ENCODE measurements at places on chromosomes 1 and 21. TPM values are rescaled to one million over a fixed set of nuclear protein-coding genes. Genes with fewer than 3 reads are reported as not detected.

The SYPL2 gene
- not detected for total RNA-seq

The TMEM51 gene
- 6.4 TPM for total RNA-seq

The MATN1 gene
- 0.47 TPM for total RNA-seq

The DSCAM gene
- total RNA-seq: 0.33 TPM

The CFAP45 gene
- 0.40 TPM for total RNA-seq

Measured in MCF 10A (cell line).